ENCODE measurements at places on chromosomes 1 and 21. TPM values are rescaled to one million over a fixed set of nuclear protein-coding genes. Genes with fewer than 3 reads are reported as not detected.

The OR6K3 gene
- total RNA-seq = not detected

The DNAJC6 gene
- total RNA-seq = 5.6 TPM

- no peak for DNase-seq
Observed at GRCh38 chr21:18252680-18253079, 8.0 kb downstream of the CHODL start.

GRCh38 chr1:234956821-234957329 is 171.8 kb downstream of the TOMM20 start:
- DNase-seq = no peak

DNA sequence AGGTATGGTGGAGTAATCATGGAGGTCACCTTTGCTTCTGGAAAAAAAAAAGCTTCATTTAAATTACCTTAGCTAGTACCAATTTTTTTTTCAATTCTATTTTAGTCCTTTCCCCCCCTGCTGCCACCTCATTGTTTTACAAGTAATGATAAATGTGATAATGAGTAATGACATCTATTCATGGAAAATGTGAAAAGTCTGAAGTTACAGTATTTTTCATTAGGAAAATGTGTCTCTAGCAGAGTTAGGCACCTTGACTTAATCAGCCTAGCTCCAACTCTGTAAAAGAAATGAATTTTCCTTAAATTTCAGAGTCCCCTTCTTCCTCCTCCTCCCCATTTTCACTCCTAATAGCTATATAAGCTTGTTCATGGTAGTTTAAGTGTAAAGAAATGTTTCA is 204.9 kb upstream of the USP25 start:
- no peak for DNase-seq

GRCh38 chr1:113146242-113147072 is 73.5 kb downstream of the LRIG2 start:
- DNase-seq = no peak

DNA sequence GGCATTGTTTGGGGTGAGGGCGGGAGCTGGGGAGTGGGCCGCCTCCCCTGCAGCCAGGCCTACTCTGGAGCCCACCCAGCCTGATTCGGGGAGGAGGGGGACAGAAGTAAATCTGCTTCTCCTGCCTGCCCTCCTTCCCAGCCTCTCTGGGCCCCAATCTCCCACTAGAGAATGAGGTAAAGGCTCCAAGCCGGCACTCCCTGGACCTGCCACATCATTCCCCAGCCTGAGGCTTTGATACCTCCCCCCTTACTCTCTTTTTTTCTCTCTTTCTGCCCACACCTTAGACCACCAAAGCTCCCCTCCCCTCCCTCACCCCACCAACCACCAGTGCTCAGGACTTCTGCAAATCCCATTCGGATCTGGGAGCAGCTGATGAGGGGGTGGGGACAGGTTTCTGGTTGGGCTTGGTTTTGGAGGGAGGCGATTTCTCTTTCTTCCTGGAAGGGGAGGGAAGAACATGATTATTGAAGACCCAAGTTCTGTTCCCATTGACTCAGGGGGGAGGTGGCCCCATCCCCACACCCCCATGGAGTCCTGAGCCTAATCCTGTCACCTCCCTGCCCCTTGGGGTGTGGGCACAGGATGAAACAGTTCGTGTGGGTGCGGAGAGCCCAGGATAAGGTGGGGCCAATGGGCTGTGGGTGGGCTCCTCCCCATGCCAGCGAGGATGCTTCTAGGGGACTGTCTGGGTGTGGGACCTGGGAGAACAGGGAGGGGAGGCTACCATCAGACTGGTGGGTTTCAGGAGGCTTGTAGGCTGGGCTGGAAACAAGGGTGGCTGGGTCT is 1.3 kb downstream of the MAP7D1 start:
- no peak for DNase-seq

- no peak for DNase-seq
Observed at GRCh38 chr1:21691739-21692138, 22.6 kb upstream of the RAP1GAP start.

DNA sequence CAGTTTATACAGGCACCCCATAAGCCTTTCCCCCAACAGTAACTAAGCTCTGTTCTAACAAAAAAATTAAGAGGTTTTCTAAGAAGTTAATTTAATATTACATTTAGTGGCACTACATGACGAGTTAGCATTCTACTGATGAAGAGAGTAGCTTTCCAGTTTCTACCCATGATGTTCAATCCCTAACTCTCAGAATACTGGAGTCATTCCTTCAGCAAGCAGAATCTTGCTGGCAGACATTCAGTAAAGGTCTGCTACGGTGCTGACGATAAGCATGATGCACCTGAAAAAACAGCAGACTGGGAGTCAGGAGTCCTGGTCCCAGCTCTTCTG is 24.5 kb downstream of the SRSF4 start:
- no peak for DNase-seq

DNA sequence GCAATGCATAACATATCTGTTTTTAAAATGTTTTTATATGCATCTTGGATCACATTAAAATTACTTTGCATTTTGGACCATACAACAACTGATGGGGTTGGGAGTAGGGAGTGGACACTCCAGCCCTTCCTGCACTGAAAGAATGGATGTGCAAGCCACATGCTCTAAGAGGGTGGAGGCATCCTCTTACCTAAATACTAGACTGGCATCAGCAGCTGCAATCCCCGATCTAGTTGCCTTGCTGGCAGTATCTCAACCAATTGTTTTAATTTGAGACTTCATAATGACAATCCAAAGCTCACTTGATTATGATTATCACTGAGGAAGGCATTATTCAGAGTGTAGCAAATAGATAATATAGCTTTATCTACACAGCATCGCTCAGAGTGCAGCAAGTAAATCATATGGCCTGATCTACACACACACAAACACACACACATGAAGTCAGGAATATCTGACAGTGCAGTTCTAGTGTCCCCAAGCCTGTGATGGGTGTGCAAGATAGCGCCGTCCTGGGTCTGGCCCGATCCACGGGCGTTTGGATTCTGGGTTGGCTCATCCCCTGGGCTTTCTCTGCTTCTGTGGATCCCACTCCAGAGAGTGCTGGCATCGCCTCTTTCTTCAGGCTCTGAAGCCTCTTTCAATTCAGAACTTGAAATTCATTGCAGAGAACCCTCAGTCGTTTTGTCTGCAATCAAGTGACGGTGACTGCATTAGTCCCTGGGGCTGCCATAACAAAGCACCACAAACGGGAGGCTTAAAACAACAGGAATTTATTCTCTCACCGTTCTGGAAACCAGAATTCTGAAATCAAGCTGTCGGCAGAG is 181.3 kb downstream of the ETS2 start:
- DNase-seq = no peak

DNA sequence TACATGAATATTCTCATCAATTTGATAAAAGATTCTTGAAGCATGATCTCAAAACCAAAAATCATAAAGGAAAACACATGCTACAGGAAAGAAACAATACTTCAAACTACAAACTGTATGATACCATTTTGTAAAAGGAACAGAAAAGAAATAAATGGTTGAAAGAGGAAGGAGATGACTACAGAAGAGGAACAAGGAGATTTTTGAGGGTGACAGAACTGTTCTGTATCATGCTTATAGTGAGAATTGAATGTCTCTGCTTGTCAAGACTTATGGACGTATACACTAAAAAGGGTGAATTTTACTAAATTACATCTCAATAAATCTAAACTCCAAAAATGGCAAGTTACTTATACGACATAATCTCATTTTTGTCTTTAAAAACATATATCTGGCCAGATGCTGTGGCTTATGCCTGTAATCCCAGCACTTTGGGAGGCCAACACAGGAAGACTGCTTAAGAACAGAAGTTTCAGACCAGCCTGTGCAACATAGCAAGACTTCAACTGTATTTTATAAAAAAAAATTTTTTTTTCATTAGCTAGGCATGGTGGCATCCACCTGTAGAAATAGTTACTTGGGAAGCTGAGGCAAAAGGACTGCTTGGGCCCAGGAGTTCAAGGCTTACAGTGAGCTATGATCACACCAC is 125.4 kb downstream of the EIF4G3 start:
- no peak for DNase-seq

DNA sequence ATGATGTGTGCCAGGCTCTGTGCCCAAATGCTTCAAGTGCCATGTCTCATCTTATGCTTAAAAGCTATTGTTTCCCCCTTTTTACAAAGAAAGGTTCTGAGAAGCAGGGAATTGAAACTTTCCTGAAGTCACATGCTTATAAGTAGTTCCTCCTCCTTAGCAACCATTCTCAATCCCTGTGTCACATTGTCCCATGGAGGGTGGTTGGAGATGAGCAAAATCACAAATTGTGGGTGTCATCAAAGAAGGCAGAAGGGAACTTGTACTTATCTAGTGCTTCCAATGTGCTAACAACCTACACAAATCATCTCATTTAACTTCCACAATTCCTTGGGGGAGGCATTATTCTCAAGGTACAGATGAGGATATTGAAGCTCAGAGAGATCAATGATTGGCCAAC is 10.1 kb upstream of the ERICH3 start:
- DNase-seq = no peak

DNA sequence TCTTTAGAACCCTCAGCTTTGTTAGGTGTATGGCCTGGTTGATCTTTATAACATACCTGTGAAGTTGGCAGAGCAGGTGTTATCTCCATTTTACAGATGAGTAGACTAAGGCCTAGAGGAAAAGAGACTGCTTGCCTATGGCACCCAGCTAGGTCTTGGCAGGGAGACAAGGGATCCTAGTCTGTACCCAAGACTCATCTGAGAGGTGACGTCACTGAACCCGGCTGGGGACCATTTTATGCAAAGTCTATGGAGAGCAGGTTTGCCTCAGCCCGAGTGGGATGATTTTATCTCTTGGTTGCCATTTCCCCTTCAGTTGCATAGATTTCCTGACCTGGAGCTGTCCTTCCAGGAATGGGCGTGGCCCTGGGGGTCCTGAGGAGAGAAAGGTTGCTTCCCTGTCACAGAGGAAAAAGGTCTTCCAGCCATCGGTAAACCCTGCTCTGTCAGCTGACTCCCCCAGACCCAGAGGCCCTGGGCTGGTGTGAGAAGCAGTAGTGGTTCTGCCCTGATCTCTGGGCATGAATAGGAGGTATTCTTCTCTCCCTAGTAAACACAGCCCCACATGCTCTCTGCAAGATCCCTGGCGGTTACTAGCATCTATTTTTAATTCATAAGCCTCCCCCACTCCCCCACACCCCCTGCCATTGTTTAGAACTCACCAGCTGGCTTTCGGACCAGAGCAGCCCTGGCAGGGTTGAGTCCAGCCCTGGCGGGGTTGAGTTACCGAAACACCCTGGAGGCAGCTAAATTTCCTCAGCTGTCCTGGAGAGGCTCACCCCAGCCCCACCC is 19.6 kb downstream of the TMCC2 start:
- no peak for DNase-seq
